NCI-H774 (cell line): ENCODE measurements at places on chromosomes 7 and 10.

GRCh38 chr10:62196528-62196927, 72.1 kb downstream of the RTKN2 start:
- DNase-seq, result no peak

- DNase-seq, result no peak
Measured at GRCh38 chr10:132611986-132612385, 74.4 kb downstream of the INPP5A start.

DNA sequence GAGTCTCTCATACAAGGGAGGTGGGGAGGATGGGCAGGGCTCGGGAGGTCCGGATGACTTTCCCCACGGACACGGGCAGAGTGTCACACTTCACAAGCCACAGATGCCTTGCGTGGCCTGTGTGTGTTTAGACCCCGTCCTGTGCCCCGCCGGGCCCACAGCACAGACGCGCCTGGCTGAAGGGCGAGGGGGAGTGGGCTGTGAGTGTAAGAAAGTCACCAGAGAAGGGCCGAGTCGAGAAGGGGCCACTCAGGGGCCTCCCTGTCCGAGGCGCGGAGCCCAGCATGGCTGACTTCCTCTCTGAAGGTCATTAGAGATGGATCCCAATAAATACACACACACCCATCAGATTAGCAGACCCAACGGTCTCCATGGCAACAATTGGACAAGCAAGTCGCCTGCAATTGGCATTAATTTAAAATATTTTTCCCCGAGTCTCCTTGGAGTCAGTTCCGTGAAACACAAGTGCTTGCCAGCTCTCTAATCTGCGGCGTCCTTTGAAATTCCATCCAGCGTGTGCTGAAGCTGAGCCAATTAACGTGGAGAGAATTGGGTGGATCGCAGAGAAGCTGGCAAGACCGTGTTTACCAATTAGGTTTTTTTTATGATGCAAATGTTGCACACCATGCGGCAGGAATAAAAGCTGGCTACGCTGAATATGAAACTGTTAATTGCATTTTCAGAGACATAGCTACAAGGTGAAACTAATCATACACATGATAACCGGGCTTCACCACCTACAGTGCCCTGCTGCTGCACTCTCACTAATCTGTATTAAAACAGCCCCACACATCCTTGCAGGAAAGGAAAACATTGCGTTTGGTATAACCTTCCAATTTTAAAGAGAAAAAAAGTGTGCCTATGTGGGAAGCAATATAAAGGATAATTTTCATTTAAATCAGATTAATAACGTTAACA, 571.2 kb downstream of the PTPRN2 start:
- no peak for DNase-seq

GRCh38 chr10:82331716-82332115, 456.7 kb downstream of the NRG3 start:
- DNase-seq, result no peak

DNA sequence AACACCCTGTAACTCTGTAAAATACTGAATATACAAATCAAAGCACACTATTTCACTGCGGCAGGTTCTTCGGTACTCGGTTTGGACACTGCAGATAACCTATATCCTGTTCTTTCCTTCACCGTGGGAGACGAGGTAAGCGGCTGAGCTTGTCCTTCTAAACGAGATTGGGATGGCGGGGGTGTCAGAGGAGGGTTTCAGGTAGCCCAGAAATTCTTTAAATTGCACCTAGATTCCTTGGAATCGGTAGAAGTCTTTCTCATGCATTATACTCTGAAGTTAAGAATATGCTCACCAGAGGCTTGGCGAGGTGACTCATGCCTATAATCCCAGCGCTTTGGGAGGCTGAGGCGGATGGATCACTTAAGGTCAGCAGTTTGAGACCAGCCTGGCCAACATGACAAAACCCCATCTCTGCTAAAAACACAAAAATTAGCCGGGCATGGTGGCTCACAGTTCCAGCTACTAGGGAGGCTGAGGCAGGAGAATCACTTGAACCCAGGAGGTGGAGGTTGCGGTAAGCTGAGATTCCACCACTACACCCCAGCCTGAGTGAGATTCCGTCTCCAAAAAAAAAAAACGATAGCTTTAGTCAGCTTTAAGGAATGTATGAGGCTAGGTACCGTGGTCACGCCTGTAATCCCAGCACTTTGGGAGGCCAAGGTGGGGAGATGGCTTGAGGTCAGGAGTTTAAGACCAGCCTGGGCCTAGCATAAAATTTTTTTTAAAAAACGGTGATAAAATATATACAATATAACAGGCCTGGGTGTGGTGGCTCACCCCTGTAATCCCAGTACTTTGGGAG, 10.1 kb upstream of the LAT2 start:
- DNase-seq, result no peak

DNA sequence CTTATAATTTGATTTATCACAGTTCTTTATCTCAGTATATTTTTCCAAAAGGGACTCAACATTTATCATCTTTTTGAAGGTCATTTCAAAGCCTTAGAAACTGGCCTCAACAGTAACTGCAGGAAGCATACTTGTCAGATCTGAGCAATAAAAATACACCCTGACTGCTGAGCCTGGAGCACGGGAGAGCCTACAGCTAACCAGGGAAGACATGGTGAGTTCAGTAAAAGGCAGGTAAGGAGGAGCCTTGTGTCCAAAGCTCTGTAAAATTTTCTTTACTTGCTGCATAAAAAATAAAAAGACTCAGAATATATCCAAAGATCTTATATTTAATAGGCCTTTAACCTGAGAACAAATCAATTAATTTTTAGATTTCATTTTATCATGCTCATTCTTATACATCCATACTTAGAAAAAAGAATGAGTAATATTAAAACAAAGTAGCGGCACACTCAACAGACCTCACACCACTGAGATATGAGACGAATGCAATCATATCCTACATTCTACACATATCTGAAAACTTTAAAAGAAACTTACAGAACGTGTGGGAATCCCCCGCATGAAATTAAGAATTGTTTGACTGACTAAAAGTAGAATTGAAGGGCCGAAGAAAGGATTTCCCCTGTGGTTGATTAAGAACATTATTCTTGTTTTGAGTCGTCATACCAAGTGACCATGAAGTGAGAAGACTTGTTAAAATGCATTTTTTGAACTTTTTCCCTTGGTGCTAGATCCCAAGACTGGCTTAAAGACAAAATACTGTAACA, 296.4 kb upstream of the MKLN1 start:
- DNase-seq, result no peak

GRCh38 chr7:75042286-75042685, 31.3 kb downstream of the RCC1L start:
- no peak for DNase-seq

DNA sequence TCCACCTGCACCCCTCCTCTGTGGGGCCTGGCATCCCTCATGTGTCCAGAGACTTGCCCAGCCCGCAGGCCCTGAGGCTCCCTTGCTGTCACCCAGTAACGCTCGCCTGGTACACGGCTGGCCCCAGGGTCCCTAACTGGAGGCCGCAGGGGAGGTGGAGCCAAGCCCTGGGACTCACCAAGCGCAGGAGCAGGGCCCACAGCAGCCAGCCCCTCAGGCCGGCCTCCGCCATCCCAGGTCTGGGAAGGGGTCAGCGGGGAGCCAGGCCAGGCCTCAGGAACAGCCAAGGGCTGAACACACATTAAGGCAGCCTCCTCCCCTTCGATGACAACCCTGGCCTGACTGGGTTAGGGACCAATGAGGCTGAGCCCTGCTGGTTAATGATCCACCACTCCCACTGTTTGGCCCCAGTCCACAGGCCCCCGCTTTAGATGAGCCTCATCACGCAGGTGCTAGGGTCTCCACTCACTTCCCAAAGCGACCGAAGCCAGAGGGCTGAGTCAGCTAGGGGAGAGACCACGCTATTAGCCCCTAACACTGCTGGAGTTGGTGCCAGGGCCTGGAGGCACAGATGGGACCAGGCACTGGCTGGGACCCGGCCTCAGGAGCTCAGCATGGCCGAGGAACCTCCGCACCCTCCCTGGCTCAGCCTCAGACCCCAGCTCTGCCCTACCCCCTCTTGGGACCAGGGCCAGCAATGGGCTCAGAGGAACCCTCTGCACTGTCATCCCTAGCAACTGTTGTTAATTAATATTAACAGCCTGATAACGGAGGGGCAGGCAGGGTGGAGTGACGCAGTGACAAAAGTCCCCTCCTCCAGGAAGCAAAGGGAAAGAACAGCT, at the start of gene NPC1L1:
Gene NPC1L1, minus strand, starts transcription at position 303 of the 842 bp plus-strand sequence. Its CDS starts 71 bp downstream, at position 232.
- DNase-seq, result no peak

DNA sequence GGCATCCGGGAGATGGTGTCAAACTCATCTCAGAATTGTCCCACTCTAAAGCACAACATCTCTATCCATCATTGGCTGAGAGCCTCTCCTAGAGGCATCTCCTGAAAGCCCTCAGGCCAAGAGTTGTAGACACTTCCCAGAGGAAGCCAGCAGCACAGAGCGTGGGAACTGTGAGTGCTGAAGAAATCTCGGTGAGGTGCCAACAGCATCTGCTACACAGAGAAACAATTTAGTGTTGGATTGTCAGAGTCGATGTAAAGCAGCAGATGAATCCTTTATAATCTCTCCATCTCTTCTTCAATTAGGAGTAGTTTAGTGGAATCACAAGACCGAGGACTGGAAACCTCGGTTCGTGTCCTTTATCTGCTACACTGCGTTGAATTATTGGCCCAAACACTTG, 172.2 kb downstream of the C7orf25 start:
- no peak for DNase-seq

DNA sequence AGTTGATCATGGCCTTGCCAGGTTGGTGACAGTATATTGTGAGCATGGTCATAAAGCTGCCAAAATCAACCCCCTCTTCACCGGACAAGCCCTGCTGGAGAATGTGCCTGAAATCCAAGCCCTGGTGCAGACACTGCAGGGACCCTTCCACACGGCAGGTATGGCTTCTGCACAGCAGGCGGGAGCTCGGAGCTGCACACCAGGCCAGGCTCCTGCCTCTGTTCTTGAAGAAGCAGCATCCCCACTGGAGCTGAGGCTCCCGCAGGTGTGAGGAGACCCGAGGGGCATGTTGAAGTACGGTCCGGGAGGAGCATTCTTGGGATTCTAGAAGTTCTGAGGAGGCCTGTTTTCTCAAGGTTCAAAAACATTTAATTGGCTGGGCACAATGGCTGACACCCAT, 12.7 kb downstream of the DHTKD1 start:
- no peak for DNase-seq

DNA sequence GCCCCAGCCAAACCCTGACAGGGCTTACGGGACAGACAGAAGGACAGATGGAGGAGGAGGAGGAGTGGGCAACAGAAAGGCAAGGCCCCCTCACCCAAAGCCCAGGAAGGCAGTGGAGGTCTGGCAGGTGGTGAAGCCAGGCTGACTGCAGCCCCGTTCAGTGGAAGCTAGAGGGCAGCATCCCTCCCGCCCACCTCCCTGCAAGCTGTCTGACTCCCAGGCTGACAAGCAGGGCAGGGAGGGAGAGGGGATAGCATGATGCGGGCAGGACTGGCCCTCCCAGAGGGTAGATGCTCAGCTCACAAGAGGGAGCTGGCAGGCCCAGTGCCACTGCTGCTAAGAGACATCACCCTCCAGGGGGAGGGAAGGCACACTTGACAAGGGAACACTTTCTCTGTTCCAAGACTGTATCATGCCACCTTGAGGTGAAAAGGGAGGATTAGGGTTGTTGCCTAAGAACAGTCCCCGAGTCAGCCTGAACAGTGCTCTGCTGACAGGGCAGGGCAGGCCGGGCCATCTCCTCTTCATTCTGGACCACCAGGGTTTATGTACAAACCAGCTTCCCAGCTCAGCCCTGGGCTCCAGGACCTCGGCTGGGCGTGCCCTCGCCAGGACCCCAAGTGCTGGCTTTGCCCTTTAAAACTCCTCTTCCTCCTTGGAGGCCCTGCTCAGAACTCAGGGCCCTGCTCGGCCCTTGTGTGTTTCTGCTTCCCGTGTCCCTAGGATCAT, 61.8 kb downstream of the RASGEF1A start:
- peak; percentile 21 for DNase-seq

- DNase-seq, result no peak
Measured at GRCh38 chr10:78960316-78960800, 108.4 kb upstream of the ZMIZ1 start.

- no peak for DNase-seq
Measured at GRCh38 chr10:72312865-72313391, 39.2 kb downstream of the DDIT4 start.

DNA sequence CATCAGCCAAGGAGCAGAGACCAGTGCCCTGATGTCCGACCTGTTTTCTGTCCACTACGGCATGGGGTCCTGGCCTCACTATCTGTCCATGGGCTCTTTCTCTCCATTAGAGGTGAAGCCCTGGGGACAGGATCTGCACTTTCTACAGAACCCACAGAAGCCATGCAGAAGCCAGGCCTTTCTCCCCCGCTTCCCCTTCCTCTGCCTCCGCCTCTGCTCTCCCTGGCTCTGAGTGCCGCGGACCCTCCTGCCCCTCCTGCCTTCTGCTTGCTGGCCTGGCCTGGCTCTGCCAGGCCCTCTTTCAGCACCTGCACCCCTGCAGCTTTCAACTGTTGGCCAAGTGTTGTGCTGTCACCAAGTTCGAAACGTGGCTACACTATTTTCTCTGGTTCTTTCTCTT, 439.8 kb upstream of the ZMIZ1 start:
- DNase-seq, result no peak

GRCh38 chr10:119306986-119307392, 99.6 kb downstream of the GRK5 start:
- no peak for DNase-seq

DNA sequence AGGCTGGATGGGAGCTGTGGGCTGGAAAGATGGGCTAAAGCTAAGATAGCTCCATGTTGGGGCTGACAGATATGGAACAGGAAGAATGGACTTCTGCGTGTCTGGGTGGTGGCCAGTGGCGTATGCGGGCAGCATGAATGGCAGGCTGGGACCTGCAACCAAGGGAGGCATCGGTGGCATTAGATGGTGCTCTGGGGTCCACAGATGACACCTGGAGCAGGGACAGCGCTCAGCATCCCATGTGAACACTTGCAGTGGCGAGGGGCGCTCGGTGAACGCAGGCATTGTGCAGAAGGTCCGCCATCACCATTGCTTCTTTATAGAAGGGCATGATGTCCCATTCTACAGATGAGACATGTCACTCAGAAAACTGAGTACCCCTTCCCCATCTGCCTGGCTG, 21.0 kb upstream of the SMARCD3 start:
- DNase-seq, result no peak

DNA sequence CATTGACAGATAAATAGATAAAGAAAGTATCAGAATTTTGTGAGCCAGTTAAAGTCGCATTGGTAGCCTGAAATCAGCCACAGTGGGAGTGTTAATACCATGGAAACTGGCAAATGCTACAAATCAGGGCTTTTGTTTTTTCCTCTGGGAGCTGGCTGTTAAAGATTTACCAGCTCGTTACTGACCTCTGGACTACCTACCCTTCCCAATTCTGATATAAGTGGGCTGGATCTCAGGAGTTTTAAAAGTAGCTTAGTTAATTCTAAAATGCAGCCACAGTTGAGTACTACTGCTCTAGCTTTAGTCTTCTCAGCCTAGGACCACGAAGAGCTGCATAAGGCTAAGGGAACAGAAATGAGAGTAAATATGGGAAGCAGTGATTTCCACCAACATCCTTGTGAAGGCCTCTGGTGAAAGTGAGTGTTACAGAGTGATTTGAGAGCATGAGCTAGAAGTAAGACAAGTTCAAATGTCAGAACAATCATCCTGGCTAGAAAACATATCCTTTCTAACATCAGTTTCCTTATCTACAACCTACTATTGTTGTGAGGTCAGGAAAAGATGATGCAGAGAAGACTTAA, 53.2 kb downstream of the A1CF start:
- DNase-seq, result no peak

- DNase-seq, result no peak
Measured at GRCh38 chr10:120607710-120608703, 151.0 kb downstream of the PLPP4 start.

- DNase-seq, result no peak
Measured at GRCh38 chr10:59688921-59689351, 20.7 kb downstream of the SLC16A9 start.
